Progenitor cell of endocrine pancreas (in vitro differentiated cells): ENCODE measurements at places on chromosomes 16 and 17.

DNA sequence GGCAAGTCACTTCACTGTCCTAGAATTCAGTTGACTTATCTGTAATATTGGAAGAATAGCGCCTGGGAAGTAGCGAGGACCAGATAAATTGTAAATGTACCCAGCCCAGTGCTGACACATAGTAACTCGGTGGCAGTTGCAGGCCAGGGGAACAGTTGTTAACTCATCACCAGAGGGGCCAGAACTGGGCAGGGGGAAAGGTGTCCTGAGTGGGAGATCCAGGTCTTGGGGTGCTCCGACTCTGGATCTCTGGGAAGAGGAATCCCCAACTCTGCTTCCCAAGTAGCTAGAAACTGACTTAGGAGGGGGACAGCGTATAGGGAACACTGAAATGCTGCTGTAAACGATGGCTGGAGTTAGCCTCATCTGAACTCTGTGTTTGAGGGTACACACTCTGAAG is 23.0 kb downstream of the BCL7C start:
- DNase-seq, result no peak
- peaks cover 3% of the 10 kb centered on the region for H3K4me1 ChIP-seq
- H3K27me3 ChIP-seq, result no peaks in the 10 kb centered on the region
- H3K36me3 ChIP-seq, result peaks cover 4% of the 10 kb centered on the region
- no peak overlapping the region for H3K27ac ChIP-seq

DNA sequence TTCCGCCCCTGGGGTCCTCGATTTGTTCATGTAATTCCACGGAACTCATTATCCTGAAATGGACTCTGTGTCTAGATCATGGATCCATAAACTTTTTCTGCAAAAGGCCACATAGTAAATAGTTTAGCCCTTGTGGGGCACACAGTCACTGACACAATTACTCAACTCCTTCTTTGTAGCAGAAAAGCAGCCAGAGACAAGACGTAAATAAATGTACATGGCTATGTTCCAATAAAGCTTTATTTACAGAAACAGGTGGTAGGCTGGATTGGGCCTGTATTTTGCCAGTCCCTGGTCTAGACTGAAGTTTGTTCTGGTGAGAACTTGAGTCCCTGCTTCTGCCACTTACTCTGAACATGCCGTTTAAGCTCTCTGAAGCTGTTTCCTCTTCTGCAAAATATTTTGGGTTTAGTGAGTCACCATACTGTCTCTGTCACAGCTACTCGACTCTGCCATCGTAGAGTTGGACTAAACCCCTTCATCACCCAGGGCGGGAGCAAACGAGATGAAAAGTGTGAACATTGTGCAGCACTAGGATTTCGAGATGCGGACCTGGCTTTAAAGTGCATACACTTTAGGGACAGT is 61.9 kb upstream of the FOXF1 start:
- H3K4me3 ChIP-seq, result no peak overlapping the region
- no peaks in the 10 kb centered on the region for H3K36me3 ChIP-seq
- peaks cover 24% of the 10 kb centered on the region for H3K27me3 ChIP-seq
- no peaks in the 10 kb centered on the region for H3K4me1 ChIP-seq
- no peak overlapping the region for H3K27ac ChIP-seq
- DNase-seq, result no peak

- no peak overlapping the region for H3K27ac ChIP-seq
- H3K27me3 ChIP-seq, result no peaks in the 10 kb centered on the region
Measured at GRCh38 chr16:12395268-12395667, 408.4 kb downstream of the CPPED1 start.

- H3K4me3 ChIP-seq, result no peak overlapping the region
- H3K36me3 ChIP-seq, result no peaks in the 10 kb centered on the region
- DNase-seq, result no peak
- peaks cover 9% of the 10 kb centered on the region for H3K27me3 ChIP-seq
- H3K4me1 ChIP-seq, result peaks cover 6% of the 10 kb centered on the region
Measured at GRCh38 chr16:80116711-80117110, 424.1 kb upstream of the DYNLRB2 start.

GRCh38 chr16:86991679-86992078 is 325.5 kb downstream of the C16orf95 start:
- no peaks in the 10 kb centered on the region for H3K36me3 ChIP-seq
- DNase-seq, result no peak
- no peak overlapping the region for H3K27ac ChIP-seq
- H3K4me1 ChIP-seq, result peaks cover 14% of the 10 kb centered on the region
- H3K4me3 ChIP-seq, result no peak overlapping the region
- H3K27me3 ChIP-seq, result peaks cover 40% of the 10 kb centered on the region

DNA sequence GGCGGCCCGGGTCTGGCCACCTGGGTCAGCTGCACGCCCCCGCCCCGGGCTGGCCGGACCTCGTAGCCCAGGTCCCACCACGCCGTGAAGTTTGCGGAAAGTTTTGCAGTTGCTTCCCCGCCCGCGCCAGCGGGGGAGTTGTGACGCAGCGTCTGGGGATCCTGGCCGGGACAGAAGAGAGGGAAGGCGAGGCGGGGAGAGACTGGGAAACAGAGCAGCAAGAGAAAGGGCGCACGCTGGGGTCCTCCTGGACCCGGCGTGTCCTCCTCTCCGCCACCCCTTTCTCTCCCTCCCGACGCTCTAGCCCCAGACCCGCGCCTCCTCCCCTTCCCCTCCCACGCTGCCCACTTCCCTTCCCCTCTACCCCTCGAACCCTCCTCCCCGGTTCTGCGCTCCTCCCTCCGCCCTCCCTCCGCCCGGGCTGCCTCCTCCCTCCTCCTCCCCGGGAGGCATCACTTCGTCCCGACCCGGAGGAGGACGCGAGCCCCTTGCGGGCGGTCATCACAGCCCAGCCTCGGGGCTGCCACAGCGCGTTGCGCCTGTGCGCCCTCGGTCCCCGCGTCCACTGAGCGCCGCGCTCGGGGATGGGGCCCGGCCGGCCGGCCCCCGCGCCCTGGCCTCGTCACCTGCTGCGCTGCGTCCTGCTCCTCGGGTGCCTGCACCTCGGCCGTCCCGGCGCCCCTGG is at the start of gene MRC2:
MRC2 (plus strand) TSS at position 452 of the 685 bp plus-strand sequence; CDS start at position 585, 133 bp downstream.
- H3K27ac ChIP-seq, result peak within 1 kb of the TSS; percentile 38
- H3K27me3 ChIP-seq, result peaks cover 51% of the 10 kb centered on the region
- H3K4me3 ChIP-seq, result peak within 1 kb of the TSS; percentile 72
- H3K36me3 ChIP-seq, result peaks cover 5% of the 10 kb centered on the region
- DNase-seq, result peak; percentile 39
- H3K4me1 ChIP-seq, result peaks cover 5% of the 10 kb centered on the region

GRCh38 chr17:81241648-81242420 is 2.7 kb downstream of the NDUFAF8 start:
- no peaks in the 10 kb centered on the region for H3K27me3 ChIP-seq
- H3K4me3 ChIP-seq, result no peak overlapping the region
- no peak overlapping the region for H3K27ac ChIP-seq
- H3K36me3 ChIP-seq, result peaks cover 1% of the 10 kb centered on the region
- peak; percentile 64 for DNase-seq

GRCh38 chr17:44559634-44560554 is 2.6 kb downstream of the FZD2 start:
- H3K27me3 ChIP-seq, result no peaks in the 10 kb centered on the region
- H3K4me1 ChIP-seq, result peaks cover 56% of the 10 kb centered on the region
- DNase-seq, result no peak
- H3K4me3 ChIP-seq, result peak overlapping the region; percentile 93
- H3K36me3 ChIP-seq, result peaks cover 14% of the 10 kb centered on the region
- peak overlapping the region; percentile 93 for H3K27ac ChIP-seq

DNA sequence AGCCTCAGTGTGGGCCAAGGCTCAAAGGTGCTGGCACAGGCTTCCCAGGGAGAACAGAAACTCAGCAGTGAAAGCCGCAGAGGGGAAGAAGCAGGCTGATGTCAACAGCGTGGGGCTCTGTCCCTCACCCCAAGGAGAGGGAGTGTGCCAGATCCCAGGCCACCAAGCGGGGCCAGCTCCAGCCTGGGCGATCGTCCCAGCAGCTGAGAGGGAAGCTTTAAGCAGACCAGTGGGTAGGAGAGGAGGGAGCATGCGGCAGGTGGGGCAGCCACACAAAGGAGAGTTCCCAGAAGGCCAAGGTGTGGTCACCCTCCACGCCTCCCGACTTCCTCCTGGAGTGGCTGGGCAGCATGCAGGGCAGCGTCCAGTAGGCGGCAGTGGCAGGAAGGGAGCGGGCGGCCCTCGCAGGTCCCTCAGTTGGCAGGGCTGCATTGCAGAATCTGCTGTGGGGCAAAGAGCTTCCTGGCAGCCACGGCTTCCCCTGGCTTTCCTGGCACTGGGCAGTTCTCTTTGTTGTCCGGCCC is 6.0 kb downstream of the SYNGR2 start:
- DNase-seq, result no peak
- no peaks in the 10 kb centered on the region for H3K27me3 ChIP-seq
- H3K4me1 ChIP-seq, result no peaks in the 10 kb centered on the region
- H3K4me3 ChIP-seq, result no peak overlapping the region

DNA sequence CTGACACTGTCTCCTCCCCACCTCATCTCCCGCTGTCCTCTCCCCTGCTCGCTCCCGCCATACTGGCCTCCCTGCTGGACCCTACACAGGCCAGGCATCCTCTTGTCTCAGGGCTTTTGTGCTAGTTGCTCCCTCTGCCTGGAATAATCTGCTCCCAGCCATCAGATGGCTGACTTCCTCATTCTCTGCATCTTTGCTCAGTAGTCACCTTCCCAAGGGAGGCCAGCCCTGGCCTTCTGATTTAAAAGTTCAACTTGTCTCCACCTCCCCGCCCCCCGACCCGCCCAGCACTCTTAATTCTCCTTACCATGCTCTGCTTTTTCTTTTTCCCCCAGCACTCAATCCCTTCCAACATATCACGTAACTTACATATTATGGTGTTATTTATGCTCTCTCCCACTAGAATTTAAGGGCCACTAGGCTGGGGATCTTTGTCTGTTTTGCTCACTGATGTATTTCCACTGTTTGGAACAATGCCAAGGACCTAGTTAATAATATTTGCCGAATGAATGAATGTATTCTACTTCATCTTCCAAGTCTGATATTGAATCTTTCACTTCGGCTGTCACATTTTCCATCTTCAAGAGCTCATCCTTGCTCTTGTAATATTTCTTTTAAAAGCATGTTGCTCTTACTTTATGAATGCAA is 178.3 kb downstream of the CDK5R1 start:
- no peaks in the 10 kb centered on the region for H3K27me3 ChIP-seq
- H3K36me3 ChIP-seq, result peaks cover 4% of the 10 kb centered on the region
- DNase-seq, result no peak
- no peak overlapping the region for H3K4me3 ChIP-seq

DNA sequence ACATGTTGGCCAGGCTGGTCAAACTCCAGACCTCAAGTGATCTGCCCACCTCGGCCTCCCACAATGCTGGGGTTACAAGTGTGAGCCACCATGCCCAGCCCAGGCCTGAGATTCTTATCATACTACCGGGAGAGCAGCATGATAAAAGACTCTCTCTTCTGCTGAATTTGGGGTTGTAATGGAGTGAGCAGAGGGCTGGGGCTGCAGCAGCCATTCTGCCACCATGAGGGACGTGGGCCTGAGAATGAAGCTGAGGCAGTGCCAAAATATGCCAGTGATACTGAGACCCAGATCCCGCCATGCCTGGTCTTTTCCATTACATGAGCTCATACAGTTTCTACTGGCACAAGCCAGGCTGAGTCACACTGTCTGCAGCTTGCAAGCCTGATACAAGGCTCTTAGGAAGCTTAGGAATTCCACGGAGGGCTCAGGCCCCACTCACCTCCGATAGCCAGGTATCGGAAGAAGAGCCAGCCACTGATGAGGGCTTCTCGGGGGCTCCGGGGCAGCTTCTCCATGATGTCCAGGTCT is 19.6 kb upstream of the P2RX1 start:
- peaks cover 4% of the 10 kb centered on the region for H3K27me3 ChIP-seq
- no peak overlapping the region for H3K4me3 ChIP-seq
- no peak for DNase-seq
- no peaks in the 10 kb centered on the region for H3K36me3 ChIP-seq
- no peak overlapping the region for H3K27ac ChIP-seq

DNA sequence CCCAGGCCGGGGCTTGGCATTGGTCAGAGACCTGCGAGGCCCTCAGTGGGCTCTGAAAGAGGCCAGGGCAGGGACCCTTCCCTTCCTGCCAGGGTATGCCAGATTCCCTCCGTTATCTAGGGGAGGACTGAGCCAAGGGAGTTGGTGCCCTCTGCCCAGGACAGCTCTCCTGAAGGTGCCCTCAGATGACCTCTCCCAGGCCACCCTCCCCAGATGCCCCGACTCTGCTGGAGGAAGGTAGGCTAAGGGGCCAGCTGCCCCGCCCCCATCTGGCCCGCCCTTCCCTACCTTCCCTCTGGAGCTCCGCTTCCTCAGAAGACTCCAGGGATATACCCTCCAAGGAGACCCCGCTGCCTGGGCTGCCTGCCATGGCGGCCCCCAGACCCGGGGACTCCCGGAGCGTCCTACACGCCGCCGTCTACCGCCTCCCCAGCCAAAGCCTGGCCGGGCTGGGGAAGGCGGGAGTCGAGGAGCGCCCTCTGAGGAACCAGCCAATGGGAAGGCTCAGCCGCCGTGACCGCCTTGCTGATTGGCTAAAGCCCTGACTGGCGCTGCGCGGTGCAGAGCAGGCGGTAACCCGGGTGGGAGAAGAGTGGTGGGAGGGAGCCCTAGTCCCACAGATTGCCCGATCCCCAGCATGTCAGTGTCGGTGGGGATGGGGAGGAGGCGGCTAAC is 7.0 kb downstream of the MPP2 start:
- peak; percentile 76 for DNase-seq
- H3K4me3 ChIP-seq, result peak overlapping the region; percentile 68
- H3K27ac ChIP-seq, result no peak overlapping the region
- H3K4me1 ChIP-seq, result peaks cover 8% of the 10 kb centered on the region

- no peaks in the 10 kb centered on the region for H3K27me3 ChIP-seq
- H3K4me1 ChIP-seq, result no peaks in the 10 kb centered on the region
- H3K27ac ChIP-seq, result no peak overlapping the region
- H3K36me3 ChIP-seq, result no peaks in the 10 kb centered on the region
Measured at GRCh38 chr17:66560691-66561090, 258.3 kb downstream of the PRKCA start.

DNA sequence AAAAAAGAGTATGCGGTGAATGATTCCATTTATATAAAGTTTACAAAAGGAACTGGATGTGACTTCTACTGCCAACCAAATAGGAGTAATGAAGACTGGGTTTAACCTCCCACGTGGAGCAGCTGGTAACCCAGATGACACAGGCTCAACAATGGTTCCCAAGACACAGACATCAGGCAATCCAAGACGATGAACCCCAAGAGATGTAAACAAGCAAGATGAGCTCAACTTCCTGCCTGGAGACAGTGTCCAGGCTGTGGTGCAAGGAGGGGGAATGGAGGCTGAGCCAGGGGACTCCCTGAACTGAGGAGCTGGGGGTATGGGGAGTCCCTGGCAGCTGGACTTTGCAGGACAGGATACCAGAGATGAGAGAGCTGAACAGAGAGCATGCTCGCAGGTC is 104.7 kb downstream of the LITAF start:
- DNase-seq, result no peak
- peaks cover 3% of the 10 kb centered on the region for H3K27me3 ChIP-seq
- no peaks in the 10 kb centered on the region for H3K4me1 ChIP-seq
- H3K36me3 ChIP-seq, result no peaks in the 10 kb centered on the region
- H3K27ac ChIP-seq, result no peak overlapping the region
- no peak overlapping the region for H3K4me3 ChIP-seq

DNA sequence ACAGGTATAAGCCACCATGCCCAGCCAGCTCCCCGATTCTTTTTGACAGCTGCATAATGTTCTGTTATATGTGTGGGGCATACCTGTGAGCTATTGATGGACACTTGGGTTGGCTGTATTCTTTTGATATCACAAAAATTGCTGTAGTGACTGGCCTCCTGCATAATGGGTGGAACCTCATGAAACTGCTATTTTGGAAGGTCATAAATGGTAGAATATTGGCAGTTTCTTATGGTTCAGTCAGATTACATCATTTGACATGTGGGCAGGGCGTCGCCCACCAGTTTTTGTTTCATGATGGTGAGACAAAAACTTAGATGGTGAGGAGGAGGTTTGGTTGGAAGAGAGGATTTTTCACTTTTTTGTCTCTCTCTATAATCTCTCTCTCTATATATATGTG is 26.7 kb upstream of the POLR3E start:
- no peaks in the 10 kb centered on the region for H3K27me3 ChIP-seq
- peaks cover 7% of the 10 kb centered on the region for H3K36me3 ChIP-seq
- H3K27ac ChIP-seq, result no peak overlapping the region
- no peaks in the 10 kb centered on the region for H3K4me1 ChIP-seq
- DNase-seq, result no peak
